ENCODE measurements at places on chromosomes 1 and 21.

DNA sequence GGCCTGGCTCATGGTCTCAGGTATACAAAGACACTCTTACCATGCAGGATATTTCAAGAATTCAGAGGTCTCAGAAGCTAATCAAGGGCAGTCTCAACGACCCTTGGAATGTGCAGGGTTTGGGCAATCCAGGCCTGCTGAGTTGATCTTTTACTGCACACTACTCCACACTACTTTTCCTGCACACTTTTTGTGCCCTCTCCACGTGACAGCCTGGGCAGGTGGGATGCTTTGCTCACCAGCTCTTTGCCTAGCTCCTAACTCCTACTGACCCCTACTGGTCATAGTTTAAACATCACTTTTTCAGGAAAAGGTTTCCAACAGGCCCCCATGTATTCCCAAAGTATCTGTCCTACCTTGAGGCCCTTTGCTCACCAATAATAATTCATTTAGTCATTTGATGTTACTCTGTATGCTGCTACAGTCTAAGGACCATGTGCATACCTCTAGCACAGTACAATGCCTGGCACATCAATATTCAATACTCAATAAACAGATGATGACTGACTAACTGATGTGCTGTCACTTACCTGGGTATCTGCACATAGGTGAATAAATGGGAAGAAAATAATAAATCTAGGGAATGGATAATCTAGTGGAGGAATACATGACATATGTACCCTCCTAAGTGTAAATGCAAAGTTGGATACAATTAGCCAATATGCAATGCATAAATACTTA, 9.6 kb downstream of the DUSP23 start:
- peak; percentile 56 for DNase-seq

DNA sequence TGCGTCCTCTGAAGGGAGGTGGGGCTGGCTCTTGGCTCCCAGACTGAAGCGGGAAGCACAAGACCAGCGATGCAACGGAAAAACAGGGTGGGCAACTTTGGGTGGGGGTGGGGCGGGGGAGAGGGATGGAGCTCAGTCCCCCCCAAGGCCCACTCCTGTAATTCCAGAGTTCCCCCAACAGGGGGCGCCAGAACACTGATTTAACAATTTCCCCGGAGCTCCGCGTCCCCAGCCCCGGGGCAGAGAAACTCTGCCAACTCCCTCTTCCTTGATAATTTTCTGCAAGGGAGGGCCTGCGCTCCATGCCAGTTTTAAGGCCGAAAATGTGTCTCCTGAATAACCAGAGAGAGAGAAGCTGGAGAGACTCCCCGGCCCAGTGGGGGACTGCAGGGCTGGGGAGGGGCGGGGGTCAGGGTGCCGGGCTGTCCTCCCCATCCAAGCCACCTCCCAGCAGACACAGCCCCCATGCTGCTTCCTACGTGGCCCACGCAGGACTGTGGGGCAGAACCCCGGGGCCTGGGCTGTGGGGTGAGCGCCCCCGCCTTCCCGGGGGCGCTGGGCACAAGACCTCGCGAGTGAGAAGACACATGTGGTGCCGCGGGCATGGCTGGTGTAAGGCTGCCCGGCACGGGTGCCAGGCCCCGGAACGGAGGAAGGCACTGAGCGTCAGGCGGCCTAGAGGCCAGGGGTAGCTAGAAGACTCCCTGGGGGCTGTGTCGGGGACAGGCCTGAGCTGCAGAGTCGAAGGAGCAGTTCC, 51.4 kb downstream of the KIF21B start:
- DNase-seq = peak; percentile 66

GRCh38 chr1:12527564-12527963, 90.4 kb downstream of the DHRS3 start:
- no peak for DNase-seq

DNA sequence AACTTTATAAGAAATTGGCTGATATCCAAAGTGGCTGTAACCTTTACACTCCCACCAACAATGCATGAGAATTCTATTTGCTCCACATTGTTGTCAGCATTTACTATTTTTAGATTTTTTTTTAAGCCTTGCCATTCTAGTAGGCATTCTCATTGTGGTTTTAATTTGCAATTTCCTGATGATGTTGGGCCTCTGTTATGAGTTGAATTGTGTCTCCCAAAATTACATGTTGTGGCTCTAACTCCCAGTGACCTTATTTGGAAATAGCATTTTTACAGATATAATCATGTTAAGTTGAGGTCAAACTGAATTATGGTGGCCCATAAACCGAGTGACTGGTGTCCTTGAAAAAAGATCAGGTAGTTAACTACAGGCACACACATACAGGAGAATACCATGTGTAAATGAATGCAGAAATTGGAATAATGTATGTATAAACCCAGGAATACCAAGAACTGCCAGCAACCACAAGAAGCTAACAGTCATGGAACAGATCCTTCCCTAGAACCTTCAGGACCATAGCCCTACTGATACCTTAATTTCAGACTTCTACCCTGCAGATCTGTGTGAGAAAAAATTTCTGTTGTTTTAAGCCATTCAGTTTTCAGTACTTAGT, 348.8 kb upstream of the DAB1 start:
- no peak for DNase-seq

- DNase-seq = no peak
These were observed 106.0 kb downstream of the ESRRG start for GRCh38 chr1:216617081-216617875.
